ENCODE measurements at places on chromosomes 3 and 15.

GRCh38 chr3:167656821-167657220, 3.1 kb upstream of the WDR49 start:
- no peak for DNase-seq

DNA sequence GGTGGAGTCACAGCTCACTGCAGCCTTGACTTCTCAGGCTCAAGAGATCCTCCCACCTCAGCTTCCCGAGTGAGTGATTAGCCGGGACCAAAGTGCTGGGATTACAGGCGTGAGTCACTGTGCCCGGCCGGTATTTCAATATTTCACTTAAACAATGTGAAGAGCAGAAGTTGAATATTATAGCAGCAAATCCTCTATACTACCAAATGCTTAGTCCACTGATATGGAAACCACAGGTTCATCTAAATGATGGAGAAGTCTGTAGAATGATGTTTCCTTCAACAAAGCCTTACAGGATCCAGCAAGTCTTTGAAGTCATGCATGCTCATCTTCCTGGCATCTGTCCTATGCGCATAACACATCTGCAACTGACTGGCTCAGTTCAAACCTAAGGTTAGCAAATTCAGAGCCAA, 20.3 kb upstream of the UACA start:
- no peak for DNase-seq

DNA sequence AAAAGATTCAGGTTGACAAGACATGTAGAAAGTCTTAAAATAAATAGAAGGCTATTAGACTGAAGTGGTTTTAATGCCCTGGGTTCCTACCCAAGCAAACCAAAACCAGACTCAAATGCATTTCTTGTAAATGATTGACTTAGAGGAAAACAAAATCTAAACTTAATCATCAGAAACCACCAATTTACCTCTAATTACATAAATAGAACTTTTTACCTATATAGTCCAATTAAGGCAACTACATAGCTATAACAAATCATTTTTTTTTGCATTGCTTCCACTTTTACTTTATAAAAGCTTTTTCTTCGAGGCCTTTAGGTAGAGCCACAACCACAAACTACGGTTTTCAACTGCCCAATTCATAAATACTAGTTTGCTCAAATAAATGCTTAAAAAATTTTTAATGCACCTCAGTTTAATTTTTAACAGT, 231.3 kb upstream of the ARHGEF26 start:
- DNase-seq, result no peak

- DNase-seq, result no peak
Observed at GRCh38 chr15:40047415-40048210, 8.6 kb upstream of the SRP14 start.

GRCh38 chr3:103006526-103007183, 571.8 kb downstream of the ZPLD1 start:
- DNase-seq, result no peak

DNA sequence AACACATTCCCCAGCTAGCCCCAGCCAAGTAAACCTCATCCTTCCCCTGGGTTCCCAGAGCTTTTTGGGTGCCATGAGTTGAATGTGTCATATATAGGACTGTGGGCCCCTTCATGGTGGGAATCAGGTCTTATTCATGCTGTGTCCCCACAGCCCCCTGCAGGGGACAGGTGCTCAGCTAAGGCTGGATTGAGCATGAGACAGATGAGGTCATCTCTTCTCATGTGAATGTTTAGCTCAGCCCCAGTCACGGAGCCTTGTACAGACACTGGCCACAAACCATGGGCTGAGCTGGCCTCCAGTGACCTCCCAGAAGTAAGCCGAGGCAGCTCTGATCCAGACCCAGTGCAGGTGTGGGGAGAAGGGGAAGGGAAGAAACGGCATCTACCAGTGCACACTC, 70.7 kb downstream of the C3orf70 start:
- no peak for DNase-seq

- DNase-seq, result no peak
Observed at GRCh38 chr3:35336601-35337000, 302.7 kb upstream of the ARPP21 start.

GRCh38 chr15:97165205-97165604, 795.3 kb upstream of the ARRDC4 start:
- no peak for DNase-seq

GRCh38 chr15:39239562-39239961, 341.3 kb upstream of the THBS1 start:
- peak; percentile 53 for DNase-seq

DNA sequence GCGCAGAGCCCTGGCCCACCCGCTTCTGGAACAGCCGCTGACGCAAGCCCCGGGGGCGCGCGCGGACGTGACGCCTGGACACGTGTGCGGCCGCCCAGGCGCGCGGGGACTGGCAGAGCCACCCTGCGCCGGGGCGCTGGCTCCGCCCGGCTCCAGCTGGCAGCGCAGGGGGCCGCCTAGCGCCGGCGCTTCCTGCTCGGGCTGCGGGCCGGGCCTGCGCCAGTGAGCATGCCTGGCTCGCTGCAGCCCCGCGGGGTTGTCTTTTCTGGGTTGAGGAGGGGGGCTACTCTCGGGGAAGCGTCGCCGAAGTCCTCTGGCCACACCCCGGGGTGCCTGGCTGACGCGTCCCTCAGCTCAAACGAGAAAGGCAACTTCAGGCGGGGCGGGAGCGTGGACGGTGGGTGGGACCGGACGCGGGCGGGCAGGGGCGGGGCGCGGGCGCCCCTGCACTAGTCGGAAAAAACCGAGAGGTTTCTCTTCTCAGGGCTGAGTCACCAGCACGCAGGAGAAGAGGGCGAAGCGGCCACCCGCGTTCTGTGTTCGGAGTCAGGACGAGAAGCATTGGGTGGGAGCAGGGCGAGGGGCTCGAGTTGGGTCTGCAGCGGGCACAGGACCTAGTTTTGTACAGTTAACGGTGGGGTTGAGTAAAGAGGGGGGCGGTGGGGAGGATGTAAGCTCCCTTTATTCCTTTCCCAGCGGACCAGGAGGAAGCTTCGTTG, at the start of gene SIAH2:
Gene SIAH2 (minus strand): TSS at position 48 of the 719 bp plus-strand sequence. CDS start 320 bp downstream, outside the sequence.
- peak; percentile 90 for DNase-seq

GRCh38 chr15:80640531-80641121, 54.5 kb upstream of the ABHD17C start:
- DNase-seq, result no peak

- no peak for DNase-seq
Observed at GRCh38 chr15:53580366-53580765, 179.1 kb downstream of the WDR72 start.

GRCh38 chr3:120625159-120625586, 29.0 kb downstream of the NDUFB4 start:
- no peak for DNase-seq

- no peak for DNase-seq
Observed at GRCh38 chr3:131397889-131398288, 16.3 kb downstream of the NUDT16 start.

GRCh38 chr3:146306656-146307455, 56.0 kb upstream of the PLSCR4 start:
- no peak for DNase-seq

GRCh38 chr15:51089041-51089440, 5.7 kb downstream of the TNFAIP8L3 start:
- DNase-seq, result no peak

DNA sequence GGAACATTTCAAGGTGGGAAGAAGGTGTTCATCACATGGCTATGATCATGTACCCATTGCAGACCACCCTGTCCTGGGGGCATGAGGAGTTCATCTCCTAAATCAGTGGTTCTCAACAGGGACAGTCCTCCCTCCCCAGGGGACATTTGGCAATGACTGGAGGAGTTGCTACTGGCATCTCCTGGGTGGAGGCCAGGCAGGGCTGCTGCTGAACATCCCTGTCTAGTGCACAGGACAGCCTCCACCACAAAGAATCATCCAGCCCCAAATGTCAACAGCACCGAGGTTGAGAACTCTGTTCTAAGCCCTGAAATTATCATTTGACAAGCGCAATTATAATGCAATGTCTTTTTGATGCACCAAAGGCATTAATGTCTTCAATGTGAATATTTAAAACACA, 4.4 kb upstream of the DNAJB8 start:
- no peak for DNase-seq

- no peak for DNase-seq
Observed at GRCh38 chr15:49696433-49696832, 75.6 kb downstream of the DTWD1 start.

- no peak for DNase-seq
Observed at GRCh38 chr3:131053043-131053859, 26.6 kb downstream of the NEK11 start.

DNA sequence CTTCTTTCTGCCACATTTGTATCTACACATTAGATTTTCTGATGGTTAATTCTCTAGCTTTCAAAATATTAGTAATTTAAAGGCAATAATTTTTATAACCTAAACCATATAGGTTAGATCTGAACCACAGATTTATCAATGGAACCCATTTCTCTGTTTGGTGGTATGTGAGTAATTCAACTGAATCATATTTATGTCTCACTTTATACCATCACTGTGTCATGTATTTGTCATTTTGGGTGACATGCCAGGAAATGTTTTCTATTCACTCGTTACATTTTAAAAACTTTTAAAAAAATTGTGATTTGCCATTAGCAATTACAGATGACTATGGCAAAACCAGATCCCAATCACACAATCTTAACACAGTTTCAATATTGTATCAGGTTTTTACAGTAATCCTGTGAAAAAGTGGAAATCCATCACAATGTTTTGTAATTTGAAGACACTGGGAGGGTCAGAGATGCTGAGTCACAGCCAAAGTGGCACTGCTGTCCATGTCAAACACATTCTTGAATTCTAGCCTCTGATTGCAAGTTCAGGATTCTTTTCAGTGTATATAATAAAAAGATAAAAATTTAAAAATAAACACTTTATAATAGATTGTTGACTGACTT, 356.0 kb upstream of the RBMS3 start:
- no peak for DNase-seq

DNA sequence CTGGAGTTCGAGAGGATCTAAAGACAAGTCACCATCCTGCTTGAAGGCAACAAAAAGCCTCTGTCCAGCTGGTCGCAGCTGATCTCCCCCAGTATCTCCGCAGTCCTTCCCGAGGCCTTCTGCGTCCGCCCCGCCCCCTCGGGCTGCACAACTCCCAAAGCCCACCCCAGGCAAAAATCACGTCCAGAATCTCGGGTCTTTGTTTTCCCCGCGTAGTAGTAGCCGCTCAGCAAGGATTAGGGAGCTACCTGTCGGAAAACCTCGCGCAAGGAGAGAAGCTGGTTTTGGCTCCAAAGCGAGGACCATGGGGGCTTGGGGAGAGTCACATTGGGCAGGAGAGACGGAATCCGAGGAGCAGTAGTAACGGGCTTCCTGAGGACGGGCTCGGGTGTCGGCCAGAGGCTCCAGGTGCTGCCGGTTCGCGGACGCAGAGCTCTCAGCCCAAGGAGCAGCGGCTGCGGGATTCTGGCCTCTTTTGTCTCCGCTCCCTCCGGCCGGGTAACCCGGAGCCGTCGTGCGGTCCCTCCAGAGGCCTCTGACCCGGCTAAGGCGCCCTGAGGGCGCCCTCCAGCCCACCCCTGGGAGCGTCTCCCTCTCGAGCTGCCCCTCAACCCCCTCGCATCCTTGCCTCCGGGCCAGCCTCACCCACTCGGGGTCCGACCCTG, 401 bp downstream of the ZSCAN29 start:
- no peak for DNase-seq

GRCh38 chr15:62455441-62455921, 290.4 kb upstream of the C2CD4B start:
- DNase-seq, result no peak

- DNase-seq, result no peak
Observed at GRCh38 chr3:107430996-107431245, 53.7 kb downstream of the CCDC54 start.

DNA sequence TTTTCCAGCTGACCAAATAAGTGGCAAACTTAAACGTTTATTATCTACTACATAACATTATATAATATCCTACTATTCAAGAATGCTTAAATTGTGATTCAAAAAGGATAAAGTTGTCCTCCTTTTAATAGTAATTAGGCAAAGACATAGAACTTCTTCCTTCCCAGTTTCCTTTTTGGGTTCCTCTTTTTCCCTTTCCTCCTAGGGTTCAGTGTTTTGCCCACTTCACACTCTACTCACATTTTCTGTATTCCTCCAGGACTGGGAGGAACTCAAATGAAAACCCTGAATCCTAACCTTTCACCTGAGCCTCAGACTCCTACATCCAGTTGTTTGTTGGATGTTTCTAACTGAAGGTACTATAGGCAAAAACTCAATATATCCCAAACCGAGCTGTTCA, 132.5 kb downstream of the PEAK1 start:
- DNase-seq, result no peak

GRCh38 chr3:4977001-4977852, 2.0 kb upstream of the BHLHE40 start:
- no peak for DNase-seq

- no peak for DNase-seq
Observed at GRCh38 chr15:31486906-31487695, 160.5 kb downstream of the KLF13 start.

GRCh38 chr3:67416703-67417102, 237.7 kb downstream of the SUCLG2 start:
- no peak for DNase-seq

GRCh38 chr3:192940129-192940528, 22.5 kb upstream of the MB21D2 start:
- DNase-seq, result no peak

All from GM04504 (cell line).